ENCODE measurements at places on chromosomes 3 and 15.
A peak's percentile ranks its signal among the peaks of the same experiment; 100 is the strongest.

DNA sequence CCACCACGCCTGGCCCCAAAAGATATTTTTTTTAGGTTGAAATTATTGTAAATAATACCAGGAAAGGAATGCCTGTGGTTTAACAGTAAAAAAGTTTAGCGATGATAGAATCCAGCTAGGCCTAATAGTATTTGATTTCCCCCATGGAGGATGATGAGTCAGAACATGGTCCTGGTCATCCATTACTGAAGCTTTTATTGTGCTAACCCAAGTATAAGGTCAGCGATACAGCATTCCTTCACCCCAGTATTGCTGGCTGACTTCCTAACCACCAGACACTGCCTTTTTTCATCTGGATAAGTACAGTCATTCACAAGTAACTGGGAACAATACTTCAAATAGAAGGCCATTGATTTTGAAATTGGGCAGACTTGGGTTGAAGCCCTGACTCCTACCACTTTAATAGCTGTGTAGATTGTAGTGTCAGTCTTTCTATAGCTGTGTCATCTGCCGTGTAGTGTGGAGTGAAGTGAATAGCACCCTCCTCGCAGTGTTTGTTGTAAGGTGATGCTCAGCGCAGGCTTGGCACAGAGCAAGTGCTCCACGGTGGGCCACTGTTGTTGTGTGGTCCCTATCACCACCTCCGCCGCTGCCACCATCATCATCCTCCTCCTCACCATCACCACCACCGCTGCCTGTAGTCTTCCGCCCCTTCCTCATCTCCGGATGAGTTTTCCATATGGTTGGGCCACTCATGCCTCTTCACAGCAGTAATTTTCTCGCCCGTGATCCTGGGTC lies 436.0 kb upstream of the TPM1 start:
- DNase-seq = no peak

DNA sequence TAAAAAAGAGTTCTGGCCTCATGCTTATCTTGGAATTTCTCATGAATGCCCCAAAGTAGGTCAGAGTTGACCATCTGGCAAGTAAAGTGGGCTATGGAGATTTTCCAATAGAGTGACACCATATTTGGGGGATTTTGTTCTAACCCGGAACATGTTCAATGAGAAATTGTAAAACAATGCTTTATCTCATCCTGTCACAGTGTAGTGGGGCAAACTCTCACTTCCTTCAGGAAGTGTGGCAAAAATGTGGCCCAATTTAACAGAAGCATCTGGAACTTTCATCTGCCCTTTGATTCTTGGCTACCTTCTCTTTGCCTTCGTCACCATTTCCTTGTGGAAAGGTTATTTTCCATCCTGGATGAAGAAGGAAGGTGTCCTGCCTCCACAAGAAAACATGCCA lies 70.8 kb downstream of the ADAMTS9 start:
- DNase-seq = no peak

DNA sequence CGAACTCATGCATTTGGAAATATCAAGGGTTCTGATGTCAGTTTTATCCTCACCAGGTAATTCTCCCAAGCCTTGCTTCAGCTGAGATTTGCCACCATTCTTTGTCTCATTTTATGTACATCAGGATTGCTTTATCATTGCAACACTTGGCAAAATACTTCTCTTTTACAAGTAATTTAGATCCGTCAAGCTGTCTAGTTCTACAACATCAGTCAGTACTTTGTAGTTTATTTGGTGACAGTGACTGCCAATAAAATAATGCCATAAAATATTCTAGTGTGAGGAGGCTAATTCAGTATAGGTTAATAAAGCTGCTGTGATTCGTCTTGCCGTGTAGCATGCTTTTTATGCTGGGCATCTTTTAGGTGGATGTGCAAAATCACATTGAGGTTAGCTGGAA lies 565.3 kb upstream of the SGO1 start:
- DNase-seq = no peak

- DNase-seq = no peak
Observed at GRCh38 chr15:70361106-70361505, 263.4 kb upstream of the TLE3 start.

- DNase-seq = no peak
Observed at GRCh38 chr3:104631254-104631653, 735.5 kb upstream of the ALCAM start.

DNA sequence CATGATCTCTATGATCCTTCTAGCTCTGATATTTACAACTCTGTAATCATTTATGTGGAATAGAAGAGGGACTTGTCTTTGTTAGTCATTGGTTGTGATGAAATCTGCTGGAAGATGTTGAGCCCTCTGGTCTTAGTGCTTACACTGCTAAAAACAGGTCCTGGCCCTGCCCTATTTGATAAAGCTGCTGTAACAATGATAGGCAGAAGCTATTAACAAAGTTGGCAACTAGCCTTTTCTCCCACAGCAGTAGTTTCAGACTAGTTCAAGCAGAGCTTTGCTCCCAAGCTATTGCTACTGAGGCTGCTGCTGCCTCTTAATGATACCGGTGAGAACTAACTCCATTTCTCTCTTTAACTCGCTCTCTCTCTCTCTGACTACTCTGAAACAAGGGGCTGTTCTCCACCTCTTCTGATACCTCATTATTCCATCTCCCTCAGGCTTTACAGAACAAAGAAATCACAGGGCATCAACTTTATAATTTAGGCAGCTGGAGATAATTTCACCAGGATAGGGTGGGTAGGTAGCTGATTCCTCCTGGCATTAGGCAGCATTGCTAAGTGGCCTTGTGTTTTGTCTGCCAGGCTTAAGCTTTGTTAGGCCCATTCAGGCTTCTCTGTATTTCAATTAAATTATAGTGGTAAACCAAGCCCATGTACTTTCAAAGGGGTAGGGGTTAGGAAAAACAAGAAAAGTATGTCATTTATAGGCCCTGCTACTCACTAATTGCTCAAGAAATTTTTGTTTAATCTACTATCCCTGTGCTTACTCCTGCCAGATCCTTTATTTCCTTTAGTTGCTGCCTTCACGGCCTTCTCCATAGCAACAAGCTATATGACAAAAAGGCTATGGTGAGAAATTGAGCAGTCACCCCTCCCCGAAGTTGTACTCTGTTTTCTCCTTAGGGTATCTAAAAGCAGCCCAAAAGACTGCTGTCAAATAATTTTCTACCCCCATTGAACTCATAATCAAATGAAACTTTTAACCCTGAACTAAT lies 139.6 kb downstream of the RBPMS2 start:
- no peak for DNase-seq

GRCh38 chr15:87741350-87741749 lies 515.2 kb downstream of the NTRK3 start:
- no peak for DNase-seq

DNA sequence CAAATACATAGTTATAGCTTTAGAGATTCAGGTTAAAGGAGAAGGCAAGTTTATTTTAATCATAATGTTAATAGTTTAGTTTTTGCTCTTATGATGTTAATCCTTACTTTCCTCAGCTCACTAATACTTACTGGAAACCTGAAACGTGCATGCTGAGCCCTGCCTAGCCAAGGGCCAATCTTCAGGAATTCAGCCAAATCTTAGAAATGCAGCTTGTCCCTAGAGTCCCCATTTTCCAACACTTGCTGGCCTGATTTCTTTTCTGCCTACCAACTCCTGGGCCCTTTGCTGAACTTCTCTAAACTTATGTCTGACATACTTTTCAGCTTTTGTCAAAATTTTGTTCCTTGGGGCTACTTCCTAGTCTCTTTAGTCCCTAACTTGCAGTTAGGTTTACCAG lies 22.8 kb downstream of the BCHE start:
- no peak for DNase-seq

GRCh38 chr3:69216981-69217380 lies 94.6 kb upstream of the LMOD3 start:
- DNase-seq = no peak

- DNase-seq = no peak
Observed at GRCh38 chr3:140585828-140586227, 92.0 kb upstream of the TRIM42 start.

- peak; percentile 22 for DNase-seq
Observed at GRCh38 chr15:73052653-73053397, 562 bp downstream of the NEO1 start.

GRCh38 chr3:142118911-142119310 lies 30.4 kb downstream of the TFDP2 start:
- no peak for DNase-seq

DNA sequence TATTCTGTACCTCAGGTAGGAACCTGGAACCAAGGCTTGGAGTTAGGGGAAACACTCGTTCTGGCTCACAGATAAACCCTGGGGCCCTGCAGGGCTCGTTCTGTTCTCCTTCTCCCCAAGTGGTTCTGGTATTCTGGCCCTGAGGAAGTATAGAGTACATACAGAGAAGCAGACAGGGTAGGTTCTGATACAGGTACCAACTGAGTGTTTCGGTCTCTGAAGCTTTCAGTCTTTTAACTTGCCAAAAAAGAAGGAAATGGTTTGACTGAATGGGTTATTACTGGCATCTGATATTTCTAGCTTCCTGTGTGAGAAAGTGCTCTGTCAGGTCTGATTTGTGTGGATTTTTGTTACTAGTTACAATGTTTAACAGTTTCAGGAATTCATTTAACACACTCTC lies 67.3 kb downstream of the UBE2E2 start:
- DNase-seq = no peak

DNA sequence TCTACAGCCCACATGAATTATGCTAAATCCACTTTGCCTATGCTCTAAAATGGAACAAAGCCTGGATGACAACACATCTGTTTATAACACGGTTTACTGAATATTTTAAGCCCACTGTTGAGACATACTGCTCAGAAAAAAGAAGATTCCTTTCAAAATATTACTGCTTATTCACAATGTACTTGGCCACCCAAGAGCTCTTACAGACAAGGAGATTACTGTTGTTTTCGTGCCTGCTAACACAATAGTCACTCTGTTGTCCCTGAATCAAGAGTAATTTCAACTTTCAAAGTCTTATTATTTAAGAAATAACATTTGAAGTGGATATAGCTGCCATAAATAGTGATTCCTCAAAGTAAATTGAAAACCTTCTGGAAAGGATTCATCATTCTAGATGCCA lies 70.9 kb downstream of the ANKRD28 start:
- DNase-seq = no peak

DNA sequence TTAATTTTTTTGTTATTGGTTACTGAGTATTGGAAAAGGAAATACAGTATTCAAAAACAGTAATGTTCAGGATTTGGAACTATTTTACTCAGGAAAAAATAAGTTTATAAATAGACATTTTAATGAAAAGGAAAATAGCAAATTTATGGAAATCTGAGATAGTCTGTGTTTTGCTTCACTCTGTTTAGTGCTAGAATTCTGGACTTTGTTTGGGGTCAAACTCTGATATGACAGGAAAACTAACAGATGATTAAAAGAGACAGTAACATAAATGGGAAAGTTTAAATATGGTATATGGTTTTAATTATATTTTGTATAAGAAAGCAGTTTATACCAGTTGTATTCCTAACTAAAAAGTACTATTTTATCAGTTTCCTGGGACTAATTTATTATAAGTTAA lies 17.4 kb downstream of the SETD5 start:
- no peak for DNase-seq

- no peak for DNase-seq
Observed at GRCh38 chr15:90987561-90988141, 6.7 kb downstream of the PRC1 start.

DNA sequence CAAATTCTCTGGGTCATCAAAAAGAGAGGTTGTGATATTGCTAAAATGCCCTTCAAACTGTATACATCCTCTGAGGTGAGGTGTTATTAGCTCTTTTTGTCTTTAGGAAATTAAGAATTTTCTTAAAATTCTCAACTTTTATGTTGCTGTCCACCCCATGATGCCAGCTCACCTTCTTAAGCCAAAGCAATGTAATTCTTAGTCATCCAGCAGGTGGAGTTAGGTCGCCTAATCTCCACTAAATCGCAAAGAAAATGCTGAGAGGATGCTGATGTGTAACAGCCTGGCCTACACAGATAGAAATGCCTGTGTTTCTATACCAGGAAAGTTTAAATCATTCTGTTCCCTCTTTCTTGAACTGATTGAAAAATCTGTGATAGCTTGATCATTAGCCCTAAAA lies 770.2 kb upstream of the ALCAM start:
- DNase-seq = no peak

DNA sequence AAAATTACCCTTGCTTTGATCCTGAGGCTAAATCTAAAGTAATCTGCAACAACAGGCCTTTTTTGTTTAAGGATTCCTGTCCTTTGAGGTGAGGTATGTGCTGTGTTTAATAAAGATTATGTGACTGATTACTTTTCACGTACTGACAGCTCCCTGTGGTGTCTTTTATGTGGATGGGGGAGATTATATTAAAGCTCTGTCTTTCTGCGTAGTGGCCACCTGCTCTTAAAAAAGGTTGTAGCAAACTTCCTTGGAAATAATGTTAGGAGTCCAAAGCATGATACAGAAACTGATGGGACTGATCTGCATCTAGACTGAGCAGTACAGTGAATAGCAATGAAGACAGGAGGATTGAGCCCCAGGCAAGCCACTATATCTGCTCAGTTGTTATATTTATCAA lies 453.0 kb upstream of the GOLIM4 start:
- no peak for DNase-seq

GRCh38 chr3:138326866-138327595 lies 2.6 kb downstream of the NME9 start:
- DNase-seq = no peak

DNA sequence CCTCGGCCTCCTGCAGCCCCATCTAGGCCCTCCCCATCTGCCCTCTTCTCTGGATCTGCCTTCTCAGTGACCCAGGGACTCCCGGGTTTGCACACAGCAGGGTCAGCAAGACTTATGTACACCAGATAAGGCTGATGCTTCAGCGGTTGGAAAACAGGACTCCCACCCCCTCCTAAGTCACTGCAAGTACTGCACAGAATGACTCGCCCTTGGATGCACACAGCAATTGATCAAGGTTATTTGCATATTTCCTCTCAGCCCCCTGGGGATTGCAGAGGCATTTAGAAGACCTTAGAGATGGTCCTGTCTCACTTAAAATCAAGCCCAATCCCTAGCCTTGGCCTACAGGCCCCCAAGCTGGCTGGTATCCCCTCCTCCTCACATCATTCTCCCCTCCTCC lies 8.9 kb downstream of the ACAN start:
- no peak for DNase-seq

GRCh38 chr15:44084171-44084570 lies 110.9 kb downstream of the FRMD5 start:
- no peak for DNase-seq

DNA sequence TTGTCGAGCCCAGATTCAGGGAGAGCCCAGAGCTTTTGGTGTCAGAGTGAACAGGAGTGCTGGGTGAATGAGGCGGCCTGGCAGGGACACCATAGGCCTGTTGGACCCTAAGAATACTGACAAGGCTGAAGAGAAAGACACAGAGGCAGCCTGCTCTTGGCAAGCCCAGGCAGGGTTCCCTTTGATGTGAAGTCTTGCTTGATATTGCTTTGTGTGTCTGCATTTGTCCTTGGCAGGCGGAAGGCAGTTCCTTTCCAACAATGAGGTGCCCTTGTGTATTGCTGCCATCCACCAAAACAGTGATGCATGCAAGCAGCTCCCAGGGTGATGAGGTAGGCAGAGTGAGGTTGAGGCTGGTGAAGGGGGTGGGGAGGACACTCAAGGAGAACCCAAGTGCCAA lies 152.7 kb upstream of the TSC22D2 start:
- DNase-seq = no peak

DNA sequence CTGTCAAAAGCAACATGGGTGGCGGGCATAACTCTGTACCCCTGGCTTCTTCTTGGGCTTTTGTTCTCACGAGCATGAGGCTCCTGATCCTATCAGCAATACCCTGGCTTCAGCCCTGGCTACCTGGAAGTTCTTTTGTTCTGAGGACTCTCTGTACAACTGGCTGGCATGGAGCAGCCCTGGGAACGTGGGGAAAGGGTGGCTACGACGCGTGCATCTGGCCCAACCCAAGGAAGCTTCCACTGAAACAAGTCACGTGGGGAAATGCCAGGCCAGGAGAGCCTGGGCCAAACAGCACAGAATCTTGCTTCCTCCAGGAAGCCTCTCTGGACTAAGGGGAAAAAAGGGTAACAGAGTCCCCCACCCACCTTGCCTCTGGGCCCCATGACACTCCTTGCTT lies 22.7 kb upstream of the ATP2B2 start:
- no peak for DNase-seq
